ENCODE measurements at places on chromosomes 11 and 22.

- no peak for DNase-seq
These were observed 18.4 kb downstream of the LRP5 start for GRCh38 chr11:68330700-68331337.

DNA sequence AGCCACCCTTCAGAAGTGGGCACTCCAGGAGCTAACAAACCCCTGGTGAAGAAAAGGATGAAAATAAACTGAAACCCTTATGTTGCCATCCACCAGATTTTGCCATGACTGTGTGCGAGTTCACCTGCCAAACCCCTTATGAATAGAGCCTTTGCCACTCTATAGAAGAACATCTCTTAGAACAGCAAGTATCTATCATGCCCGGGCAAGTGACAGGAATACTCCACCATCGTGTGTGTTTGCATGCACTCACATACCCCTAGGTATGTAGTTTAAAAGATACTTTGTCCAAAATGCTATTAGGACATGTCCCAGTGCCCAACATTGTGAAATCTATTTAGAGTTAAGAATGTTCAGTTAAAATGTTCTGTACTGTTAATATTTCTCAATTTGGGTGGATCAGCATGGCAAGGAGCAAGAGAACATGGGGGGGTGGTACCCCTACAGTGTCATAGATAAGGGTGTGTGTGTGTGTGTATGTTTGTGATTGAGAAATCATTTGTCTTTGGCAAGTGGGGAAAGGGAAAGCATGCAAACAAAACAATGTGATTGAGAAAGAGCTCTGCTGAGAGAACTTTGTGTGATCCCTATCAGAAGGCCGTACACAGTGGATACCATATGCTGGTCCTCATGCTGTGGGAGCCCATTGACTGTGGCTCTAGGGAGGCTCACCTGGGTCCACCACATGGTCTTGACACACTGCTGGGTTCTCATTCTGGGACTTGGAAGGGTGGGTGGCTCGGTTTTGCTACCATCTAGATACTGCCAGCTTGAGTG lies 94.9 kb downstream of the ZBTB16 start:
- no peak for DNase-seq

DNA sequence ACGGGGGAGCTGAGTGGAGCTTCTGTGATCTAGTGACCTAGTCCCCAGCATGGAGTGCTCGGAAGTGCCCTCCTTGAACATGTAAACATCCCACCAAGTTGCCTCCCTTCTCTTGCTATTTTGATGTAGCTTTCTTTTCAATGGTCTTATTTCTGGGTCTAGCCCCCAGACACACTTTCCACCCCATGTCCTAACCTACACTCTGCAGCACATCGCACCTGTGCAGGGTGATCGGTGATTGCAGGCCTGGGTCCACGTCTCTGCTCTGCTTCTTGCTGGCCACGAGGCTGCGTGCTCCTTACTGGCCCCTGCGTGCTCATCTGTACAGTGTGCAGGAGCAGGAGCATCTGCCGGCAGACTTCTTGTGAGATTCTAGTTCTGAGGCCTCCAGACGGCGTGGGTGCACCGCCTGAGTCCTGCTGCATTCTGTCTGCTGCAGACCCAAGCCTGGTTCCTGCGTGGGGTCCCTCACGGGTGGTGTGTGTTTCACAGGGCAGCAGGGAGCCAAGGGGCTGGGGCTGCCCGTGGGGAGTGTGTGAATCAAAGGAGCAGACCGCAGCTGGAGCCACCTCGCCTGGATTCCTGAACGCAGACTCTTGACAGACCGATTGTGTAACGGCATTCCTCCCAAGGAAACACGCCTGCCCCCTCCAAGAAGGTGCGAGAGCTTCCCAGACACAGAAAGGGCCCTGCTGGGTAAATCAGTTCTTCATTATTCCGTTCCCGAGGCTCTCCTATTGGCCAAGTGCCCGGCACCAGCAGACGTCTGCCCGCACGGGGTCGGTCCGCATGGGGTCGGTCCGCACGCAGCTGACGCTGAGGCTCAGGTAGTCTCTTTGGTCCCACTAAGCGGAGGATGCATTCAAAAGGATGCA lies 44.4 kb upstream of the MYEOV start:
- DNase-seq: no peak

DNA sequence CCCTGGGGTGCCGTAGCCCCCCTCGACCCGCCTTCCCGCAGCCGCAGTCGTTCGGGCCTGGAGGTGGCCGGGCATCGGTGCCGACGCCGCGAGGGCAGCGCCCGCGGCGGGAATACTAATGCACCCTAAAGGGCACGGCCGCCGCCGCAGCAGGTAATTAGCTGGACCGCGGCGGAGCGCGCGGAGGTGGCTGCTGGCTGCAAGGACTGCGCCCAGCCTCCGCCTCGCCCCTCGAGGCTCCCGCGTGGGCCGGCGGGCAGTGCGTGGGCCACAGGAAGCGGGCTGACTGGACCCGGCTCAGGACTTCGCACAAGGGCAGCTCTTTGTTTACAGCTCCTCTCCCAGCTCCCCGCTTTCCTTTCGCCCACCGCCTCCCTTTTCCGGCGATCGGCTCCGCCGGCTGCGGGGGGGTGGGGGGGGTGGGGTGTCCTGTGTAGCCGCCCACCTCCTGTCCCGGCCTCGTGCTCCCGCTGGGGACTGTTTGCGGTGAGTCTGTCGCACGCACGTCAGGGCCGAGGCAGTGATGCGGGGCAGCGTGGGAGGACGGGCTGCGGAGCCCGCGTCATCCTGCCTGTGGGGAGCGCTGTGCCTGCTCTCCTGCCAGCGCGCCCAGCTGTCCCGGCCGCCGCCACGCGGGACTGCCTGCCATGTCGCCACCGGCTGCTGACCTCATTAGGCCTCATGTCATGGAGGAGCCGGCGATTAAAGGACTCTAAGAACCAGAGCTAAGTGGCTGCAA lies 53.2 kb downstream of the GRIK4 start:
- peak; percentile 3 for DNase-seq

DNA sequence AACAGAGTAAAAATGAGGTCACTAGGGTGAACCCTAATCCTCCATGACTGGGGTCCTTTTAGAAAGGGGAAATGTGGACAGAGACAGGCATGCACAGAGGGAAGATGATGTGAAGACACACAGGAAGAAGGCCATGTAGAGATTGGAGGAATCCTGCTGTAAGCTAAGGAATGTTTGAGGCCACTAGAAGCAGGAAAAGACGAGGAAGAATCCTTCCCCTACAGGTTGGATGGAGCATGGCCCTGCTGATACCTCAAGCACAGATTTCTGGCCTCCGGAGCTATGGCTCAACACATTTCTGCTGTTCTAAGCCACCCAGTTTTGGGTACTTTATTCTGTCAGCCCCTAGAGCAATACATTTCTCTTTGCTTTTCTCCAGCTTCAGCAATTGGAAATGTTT lies 486.9 kb downstream of the MIAT start:
- no peak for DNase-seq

GRCh38 chr11:23206741-23207336 lies 346.6 kb upstream of the CCDC179 start:
- DNase-seq: no peak

DNA sequence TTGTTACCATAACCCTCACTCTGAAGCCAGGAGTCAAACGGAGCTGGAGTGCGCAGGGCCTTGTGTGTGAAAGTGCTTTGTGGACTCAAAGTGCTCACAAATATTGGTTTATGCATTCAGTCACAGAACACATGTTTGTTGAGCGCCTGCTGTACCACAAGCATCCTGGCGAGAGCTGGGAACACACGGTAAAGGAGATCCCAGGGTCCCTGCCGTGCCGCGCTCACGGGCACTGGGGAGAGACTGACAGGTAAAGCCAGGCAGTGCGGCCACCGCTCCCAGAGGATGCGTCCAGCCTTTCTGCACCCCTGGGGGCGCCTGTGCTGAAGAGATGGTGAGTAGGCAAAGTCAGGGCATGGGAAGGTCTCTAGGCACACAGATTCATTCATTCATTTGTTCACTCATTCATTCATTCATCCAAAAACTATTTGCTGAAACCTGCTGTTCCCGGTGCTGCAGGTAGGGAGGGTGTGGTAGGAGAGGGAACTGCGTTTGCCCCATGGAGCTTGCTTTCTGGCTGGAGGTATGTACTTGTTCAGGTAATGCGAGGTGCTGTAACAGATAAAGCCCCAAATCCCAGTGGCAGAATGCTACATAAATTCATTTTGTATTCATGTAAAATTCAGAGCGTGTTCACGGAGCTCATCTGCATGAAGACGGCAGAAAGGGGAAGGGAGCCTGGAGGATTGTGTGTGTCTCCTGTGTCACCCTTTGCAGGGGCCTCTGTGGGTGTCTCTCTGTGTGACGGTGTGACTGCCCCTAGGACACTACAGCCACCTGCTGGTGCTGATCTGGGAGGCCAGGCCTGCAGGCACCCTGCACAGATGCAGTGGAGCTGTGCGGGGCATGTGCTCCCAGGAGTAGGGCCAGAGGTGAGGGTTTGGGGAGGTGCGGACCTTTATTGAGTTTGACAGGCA lies 167.0 kb upstream of the B3GAT1 start:
- DNase-seq: no peak

- no peak for DNase-seq
These were observed 1.8 kb upstream of the CHADL start for GRCh38 chr22:41242396-41243117.

GRCh38 chr22:22863001-22863400 lies 24.6 kb upstream of the IGLL5 start:
- no peak for DNase-seq

- DNase-seq: no peak
These were observed 1.3 kb downstream of the EHBP1L1 start for GRCh38 chr11:65576867-65577755.

DNA sequence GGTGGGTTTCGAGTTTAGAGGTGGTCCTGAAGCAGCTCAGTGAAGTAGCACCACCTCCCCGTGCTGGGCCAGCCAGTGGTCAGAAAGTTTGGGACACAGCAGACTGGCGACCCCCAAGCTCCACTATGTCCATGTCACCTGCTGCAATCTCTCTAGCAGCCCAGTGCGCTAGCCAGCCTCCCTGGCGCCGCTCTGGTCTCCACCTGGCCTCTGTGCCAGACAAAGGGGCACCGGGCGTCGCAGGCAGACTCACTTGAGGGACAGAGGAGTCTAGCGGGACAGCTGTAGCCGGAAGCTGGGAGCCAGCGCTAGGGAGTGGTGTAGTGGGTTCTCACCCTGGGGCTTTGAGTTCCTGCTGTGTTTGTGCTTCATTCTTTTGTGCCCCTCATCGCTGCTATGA lies 25.5 kb downstream of the MYBPC3 start:
- no peak for DNase-seq

DNA sequence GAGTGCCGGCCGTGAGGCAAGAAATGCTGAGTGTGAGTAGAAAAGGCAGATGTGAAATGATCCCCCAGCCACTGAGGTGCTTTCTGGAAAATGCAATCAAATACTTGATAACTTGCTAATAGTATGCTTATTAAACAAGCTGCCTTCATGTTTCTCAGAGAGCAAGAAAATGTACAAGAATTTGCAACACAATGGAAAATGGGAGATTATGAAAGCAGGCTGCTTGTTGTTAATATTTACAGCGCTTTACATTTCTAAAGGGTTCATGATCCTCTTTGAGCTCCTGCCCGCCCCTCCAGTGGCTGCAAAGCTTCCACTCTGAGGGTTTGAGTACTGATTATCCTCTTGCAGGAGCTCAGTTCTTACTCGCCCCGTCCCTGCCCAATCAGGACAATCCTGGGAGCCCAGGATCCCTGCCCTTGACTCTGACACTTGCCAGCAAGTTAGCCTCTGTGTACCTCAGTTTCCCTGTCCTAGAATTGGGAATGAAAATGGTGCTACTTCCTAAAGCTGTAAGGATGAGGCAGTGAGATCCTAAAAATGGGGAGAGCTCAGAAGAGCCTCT lies 645.1 kb downstream of the TBC1D22A start:
- no peak for DNase-seq

GRCh38 chr11:2963112-2963754 lies 28.9 kb downstream of the NAP1L4 start:
- DNase-seq: no peak

- DNase-seq: no peak
These were observed 188.9 kb downstream of the ST3GAL4 start for GRCh38 chr11:126544108-126545056.

DNA sequence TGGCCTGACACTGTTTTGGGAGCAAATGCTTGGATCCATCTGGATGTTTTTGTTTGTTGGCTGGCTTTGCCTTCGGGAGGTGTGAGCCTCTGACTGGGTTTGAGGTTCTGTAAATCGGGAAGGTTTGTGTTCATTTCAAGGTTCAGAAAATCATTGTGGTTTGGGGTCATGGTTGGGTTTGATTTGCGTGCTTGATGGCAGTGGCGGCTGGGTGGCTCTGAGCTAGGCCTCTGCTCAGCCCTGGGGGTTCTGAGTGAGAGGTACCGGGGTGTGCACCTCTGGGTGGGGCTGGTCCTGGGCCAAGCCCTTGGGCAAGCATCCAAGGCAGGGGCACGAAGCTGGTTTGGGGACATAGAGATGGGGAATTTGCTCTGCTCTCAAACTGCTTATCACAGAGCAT lies 37.0 kb upstream of the ALX4 start:
- no peak for DNase-seq

DNA sequence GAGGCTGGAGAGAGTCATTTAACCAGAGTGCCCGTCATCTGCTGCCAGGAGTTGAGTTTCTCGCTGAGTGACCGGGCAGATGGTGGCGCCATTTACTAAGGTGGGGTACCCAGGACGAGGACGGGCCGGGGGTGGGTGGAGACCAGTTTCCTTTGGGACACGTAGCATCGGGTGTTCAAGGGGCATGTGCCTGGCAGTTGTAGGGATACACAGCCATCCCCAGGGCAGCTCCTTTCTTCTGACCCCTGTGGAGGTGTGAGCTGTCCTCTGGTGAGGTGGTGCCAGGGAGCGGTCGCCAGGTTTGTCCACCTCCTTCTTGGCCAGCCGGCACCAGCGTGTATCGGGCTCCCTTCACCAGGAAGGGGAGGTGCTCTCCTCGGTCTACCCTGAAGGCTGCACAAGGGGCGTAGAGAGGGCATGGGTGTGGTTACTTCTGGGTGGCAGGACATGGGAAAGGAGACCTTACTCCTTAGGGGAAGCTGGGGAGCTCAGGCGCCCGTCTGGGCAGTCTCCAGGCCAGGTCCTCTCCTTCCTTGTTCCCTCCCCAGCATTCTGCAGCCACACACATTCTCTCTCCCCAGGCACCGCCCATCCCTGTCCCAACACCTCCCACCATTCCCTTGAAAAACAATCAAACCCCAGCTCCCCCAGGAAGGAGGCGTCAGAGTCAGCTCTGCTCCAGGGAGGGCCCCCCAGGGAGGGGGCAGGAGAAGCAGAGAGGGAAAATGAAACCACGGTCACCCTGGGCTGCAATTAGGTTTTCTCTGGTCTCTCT lies 10.3 kb upstream of the MB start:
- peak; percentile 19 for DNase-seq

- DNase-seq: no peak
These were observed 52.0 kb downstream of the KCNJ1 start for GRCh38 chr11:128814856-128815705.

- no peak for DNase-seq
These were observed 338.0 kb downstream of the TENM4 start for GRCh38 chr11:79102840-79103239.
